NCI-H1694 (cell line): ENCODE measurements at places on chromosomes 6 and 20.

DNA sequence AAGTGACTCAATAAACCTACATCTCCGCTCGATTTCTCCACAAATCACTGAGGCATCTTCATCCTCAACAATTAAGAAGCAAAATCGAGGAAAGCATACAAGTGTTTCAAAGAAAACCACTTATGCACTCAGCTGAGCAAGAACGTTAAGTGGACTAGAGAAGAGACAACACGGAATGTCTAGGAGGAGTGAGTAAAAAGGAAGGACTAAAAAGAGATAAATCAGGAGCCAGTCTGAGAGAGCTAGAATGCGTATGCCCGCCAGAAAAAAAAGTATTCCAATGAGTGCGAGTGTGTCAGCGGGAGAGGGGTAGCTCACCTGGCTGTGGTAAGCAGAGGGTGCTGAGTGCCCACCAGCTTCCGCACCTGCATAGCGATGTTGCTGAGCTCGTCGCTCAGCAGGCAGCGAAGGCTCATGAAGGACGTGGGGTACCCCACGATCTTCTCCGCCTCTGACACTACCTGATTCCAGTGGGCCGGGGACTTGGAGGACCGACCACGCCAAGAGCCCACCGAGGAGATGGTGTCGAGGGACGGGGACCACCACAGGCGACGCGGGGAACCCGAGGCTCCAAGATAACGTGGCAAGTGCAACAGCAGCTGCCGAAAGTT is 587 bp downstream of the PDSS2 start:
- no peak for DNase-seq

- no peak for DNase-seq
Measured at GRCh38 chr6:19736066-19736465, 101.1 kb upstream of the ID4 start.

- DNase-seq, result no peak
Measured at GRCh38 chr20:23147647-23147963, 61.5 kb upstream of the CD93 start.

GRCh38 chr6:41002168-41002567 is 36.9 kb downstream of the UNC5CL start:
- no peak for DNase-seq

DNA sequence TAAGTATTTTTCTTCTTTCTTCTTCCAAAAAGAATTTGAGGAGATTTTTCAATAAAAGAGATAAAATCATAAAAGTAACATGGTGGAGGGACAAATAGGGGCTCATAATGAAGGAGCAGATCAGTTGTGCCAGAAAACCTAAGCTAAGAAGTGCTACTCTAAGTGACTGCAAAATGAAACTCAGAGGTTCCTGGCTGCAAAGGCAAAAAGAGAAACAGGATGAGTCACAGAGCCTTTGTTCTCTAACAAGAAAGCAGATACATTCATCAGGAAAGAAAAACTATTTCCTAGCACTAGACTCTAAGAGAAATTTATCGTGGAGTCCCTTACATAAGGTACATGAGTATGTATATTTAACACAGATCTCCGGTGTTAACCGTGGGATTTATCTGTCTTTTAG is 49.8 kb downstream of the TSHZ2 start:
- DNase-seq, result no peak

GRCh38 chr6:149751239-149751638 is 1.7 kb downstream of the PCMT1 start:
- no peak for DNase-seq

- DNase-seq, result no peak
Measured at GRCh38 chr20:48531505-48531904, 296.3 kb downstream of the PREX1 start.

DNA sequence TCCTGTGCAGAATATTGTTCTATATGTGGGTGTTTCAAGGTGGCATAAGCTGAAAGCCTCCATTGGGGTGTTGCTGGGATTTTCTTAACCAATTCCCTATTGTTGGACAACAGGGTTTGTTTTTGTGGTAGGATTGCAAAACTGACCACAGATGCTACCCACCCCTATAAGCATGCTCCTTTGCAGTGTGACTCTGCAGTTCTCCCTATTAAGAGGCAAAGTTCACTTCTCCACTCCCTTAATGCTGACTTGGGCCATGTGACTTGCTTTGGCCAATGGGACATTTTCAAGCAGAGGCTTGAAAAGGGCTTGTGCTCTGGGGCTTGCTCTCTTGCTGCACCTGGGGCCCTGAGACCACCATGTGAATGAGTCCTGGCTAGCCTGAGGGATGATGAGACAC is 8.5 kb upstream of the ANGPT4 start:
- no peak for DNase-seq

DNA sequence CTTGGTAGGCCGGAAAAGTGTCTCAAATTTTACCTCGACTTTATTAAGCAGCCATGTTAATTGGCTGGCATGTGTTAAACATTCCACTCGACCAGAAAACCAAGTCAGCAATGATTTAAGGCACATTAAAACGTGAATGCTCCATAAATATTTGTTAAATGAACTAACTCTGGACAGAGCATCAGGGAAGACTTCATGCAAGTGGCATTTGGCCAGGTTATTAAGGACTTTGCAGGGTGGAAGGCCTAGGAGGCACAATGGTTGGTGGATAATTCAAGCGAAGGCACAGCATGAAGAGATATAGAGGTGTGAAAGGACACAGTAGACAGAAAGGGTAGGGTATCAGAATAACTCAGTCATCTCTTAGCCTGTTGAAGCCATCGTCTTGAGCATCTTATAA is 23.0 kb downstream of the ELOVL5 start:
- no peak for DNase-seq

GRCh38 chr6:37515712-37516075 is 16.0 kb upstream of the CCDC167 start:
- no peak for DNase-seq

GRCh38 chr6:18207949-18208348 is 52.7 kb downstream of the KDM1B start:
- no peak for DNase-seq

DNA sequence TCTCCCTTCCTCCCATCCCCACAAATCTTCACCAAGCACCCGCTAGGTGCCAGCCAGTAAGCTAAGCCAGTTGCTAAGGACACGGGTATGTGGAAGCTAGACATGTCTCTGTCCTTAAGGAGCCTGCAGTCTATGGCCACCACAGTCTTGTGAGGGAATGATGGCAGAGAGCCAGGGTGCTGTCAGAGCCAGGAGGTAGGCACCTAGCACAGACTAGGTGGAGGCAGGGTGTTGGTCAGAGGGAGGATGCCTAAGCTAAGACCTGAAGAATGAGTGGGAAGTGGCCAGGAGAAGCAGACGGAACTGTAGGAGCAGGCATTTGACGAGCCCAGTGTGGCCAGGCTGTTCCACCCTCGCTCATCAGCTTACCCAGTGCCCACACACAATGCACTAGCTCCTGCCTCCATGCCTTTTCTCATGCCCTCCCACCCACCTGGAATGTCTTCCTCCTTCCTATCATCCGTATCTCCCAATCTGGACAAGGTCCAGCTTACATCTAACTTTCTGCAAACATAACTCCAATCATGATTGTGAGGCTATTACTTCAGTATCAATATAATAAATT is 125.6 kb downstream of the FOXC1 start:
- no peak for DNase-seq

DNA sequence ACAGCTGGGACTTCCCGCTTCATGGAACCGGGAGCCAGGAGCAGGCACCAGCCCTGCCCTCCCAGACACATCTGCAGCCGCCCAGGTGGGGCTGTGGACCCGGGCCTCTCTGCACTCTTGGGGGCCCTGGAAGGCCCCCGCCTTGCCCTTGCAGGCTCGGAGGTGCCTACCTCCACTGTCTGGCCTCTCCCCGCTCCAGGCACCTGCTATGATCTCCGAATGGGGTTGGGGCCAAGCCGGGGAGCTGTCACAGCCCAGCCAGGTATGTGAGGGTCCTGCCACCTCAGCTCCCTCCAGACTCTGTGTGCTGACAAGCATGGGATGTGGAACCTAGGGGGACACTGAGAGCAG is 54.0 kb downstream of the GMDS start:
- no peak for DNase-seq

- no peak for DNase-seq
Measured at GRCh38 chr20:38229376-38230252, 30.9 kb downstream of the KIAA1755 start.

GRCh38 chr20:23186808-23187207 is 100.7 kb upstream of the CD93 start:
- no peak for DNase-seq

GRCh38 chr20:15812696-15813095 is 760.6 kb downstream of the KIF16B start:
- DNase-seq, result no peak

GRCh38 chr6:134875367-134875766 is 74.5 kb downstream of the ALDH8A1 start:
- DNase-seq, result no peak

GRCh38 chr6:169642455-169642854 is 59.4 kb downstream of the WDR27 start:
- no peak for DNase-seq

DNA sequence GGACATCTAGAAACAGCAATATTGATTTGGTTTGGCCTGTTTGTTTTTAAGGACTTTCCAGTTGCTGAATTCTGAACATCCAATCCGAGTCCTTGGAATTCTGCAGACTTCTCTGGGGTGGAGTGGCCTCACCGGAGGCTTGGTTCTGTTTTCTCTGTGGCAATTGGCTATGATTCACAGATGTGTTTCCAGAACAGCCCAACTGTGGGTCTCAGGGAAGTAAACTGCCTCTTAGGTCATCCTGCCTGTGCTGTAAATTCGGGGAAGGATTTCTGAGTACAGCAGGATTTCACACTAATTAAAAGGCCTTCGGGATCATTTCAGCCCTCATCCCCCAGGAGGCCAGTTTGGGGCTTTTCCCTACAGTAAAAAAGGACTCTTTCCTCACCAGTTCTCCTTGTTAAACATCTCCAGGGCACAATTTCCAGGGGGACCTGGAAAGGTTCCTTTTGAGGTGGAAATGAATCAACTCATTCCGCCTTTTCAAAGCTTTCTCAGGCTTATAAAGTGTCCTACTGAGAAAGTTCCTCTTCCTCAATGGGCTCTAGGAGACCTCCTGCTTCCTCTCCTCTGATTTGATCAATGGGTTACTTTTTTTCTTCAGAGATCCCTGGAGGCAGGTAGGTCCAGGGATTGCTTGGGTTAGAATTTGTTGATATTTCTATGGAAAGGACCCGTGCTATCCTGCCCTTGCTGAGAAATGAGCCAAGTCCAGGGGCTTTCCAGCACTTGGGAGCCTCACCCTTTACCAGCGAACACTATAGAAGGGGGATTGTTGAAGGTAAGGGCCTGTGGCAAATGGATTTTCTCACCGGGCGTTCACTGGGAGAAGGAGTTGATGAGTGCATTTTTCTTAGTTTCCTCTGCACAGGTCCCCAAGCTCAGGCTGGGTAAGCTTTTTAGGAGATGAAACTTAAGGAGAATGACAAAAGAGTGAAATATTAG is 114.6 kb downstream of the CLIC5 start:
- no peak for DNase-seq

DNA sequence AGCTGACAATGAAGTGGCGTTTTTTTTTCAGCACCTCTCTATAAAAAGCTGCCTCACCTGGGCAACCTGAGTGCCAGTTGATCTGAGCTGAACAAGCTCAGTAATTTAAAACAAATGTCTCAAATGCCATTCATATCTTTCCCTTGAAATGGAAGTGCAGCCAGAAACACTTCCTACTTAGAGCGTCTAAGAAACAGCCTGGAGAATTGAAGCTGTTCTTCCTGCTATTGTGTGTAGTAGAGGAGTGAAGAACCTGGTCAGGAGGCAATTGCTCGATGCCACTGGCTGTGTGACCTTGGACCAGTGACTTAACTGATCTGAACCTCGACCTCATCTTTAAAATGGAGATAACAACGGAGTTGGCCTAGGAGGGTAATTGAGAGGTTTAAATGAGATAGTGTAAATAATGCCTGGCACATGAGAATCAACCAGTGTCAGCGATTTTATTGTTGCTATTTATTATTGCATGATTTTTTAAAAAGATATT is 95.4 kb upstream of the FOXQ1 start:
- DNase-seq, result no peak

DNA sequence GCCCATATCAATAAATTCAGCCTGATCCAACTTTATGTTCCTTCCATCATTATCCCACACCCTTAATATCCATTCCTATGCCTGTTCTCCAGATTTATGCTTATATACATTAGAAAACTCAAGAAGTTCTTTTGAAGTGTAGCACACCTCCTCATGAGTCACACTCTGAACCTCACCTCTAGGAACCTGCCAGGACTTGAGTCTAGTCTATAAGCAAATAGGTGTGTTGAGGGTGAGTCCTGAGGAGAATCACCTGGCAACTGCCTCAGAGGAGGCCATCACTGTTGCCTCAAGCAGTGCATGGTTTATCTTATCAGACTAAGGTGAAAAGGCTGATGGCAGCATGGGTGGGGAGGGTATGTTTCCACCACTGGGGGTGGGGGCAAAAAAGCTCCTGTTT is 496.7 kb downstream of the C6orf118 start:
- DNase-seq, result no peak

- no peak for DNase-seq
Measured at GRCh38 chr6:41208439-41209106, 7.6 kb upstream of the TREML2 start.

DNA sequence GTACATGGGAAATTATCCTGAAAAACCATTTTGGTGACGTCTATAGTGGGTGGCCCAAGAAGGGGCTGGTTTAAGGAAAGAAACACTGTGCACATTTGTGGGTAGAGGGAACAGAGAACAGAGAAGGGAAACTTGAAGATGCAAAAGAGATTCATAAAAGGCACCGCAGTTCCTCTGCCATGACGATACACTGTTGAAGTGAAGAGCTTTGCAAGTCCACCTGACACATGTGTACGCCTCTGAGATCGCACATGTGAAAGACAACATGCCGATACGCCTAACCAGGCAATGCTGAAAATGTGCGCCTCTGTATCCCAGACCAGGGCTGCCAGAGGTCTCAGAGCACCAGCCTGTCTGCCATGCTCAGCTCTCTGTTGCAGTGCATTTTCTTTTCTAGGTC is 180.9 kb downstream of the KIF16B start:
- DNase-seq, result no peak

GRCh38 chr6:115765966-115766365 is 294.7 kb downstream of the FRK start:
- no peak for DNase-seq

DNA sequence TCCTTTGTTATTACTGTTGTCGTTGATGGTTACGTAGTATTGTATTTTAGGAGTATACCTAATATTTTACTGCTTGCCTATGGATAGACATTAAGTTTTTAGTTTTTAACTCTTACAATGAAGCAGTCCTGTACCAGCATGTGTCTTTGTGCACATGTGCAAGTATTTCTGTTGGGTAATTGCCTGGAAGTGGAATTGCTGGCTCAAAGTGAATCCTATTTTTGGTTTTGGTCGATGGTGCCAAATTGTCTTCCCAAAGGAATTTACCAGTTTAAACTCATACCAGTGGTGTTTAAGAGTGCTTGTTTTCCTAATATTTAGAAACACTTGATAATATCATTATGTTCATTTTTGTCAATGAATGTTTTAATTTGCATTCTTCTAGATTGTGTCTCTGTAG is 75.5 kb downstream of the ANKS1A start:
- peak; percentile 8 for DNase-seq

- DNase-seq, result no peak
Measured at GRCh38 chr6:64429926-64430325, 794.3 kb downstream of the PHF3 start.

GRCh38 chr6:50791900-50792508 is 26.7 kb upstream of the TFAP2B start:
- DNase-seq, result peak; percentile 37
